Vagina (tissue), 2 donors: ENCODE measurements at places on chromosomes 1 and 21. TPM values are rescaled to one million over a fixed set of nuclear protein-coding genes. Genes with fewer than 3 reads are reported as not detected.

ANKRD65 gene
- total RNA-seq, result 3.2 TPM

OTUD3 gene
- total RNA-seq, result 4.9 TPM

NRAS gene
- total RNA-seq, result 12.8 TPM

CHTOP gene
- 67.3 TPM for total RNA-seq

UTS2 gene
- 5.4 TPM for total RNA-seq

SLC22A15 gene
- total RNA-seq, result 9.8 TPM

TMEM52 gene
- total RNA-seq, result 5.9 TPM

TMCC2 gene
- 4.9 TPM for total RNA-seq

SIK1 gene
- total RNA-seq, result 93.5 TPM

SOD1 gene
- 162 TPM for total RNA-seq

LCE4A gene
- not detected for total RNA-seq

PCAT6 gene
- not detected for total RNA-seq

DNA sequence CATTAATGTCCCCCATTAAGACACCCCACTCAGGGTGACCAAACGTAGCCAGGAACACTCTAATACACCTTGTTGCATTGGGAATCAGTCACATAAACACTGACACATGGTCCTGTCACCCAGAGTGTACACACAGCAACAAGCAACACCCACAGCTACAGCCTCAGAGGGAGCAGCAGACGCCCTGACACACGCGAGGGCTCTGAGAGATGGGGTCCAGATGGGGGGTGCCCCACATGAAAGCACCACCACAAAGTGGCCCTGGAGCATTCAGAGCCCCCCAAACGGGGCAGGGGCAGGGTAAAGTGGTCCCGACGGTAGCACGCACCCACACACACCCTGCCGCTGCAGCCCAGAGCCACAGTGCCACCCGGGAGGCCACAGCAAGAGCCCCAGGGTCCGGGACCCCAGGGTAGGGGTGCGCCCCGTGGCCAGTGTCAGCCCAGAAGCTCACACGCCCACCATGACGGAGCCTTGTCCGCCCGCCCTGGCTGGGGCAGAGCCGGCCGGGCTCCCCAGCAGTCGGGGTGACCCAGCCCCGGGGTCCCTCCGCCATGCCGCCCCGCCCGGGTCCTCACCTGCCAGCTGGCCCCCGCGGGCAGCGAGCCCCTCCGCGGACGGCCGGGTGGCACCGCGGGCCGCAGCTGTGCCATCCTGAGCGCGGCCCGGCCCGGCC lies 47.3 kb downstream of the RAP1GAP start:
- H3K4me1 ChIP-seq, result peaks cover 19% of the 10 kb centered on the region
- no peak for DNase-seq
- no peaks in the 10 kb centered on the region for H3K36me3 ChIP-seq
- H3K27me3 ChIP-seq, result no peaks in the 10 kb centered on the region
- H3K4me3 ChIP-seq, result peak overlapping the region; percentile 33

- H3K27ac ChIP-seq, result no peak overlapping the region
- H3K4me3 ChIP-seq, result no peak overlapping the region
- H3K4me1 ChIP-seq, result no peaks in the 10 kb centered on the region
- H3K27me3 ChIP-seq, result no peaks in the 10 kb centered on the region
- DNase-seq, result no peak
These were observed 237.4 kb upstream of the RAB4A start for GRCh38 chr1:229033480-229033879.

GRCh38 chr1:151680391-151680790 lies 36.2 kb downstream of the CELF3 start:
- DNase-seq, result no peak
- no peaks in the 10 kb centered on the region for H3K27me3 ChIP-seq
- H3K36me3 ChIP-seq, result no peaks in the 10 kb centered on the region
- H3K4me3 ChIP-seq, result no peak overlapping the region
- H3K4me1 ChIP-seq, result no peaks in the 10 kb centered on the region

DNA sequence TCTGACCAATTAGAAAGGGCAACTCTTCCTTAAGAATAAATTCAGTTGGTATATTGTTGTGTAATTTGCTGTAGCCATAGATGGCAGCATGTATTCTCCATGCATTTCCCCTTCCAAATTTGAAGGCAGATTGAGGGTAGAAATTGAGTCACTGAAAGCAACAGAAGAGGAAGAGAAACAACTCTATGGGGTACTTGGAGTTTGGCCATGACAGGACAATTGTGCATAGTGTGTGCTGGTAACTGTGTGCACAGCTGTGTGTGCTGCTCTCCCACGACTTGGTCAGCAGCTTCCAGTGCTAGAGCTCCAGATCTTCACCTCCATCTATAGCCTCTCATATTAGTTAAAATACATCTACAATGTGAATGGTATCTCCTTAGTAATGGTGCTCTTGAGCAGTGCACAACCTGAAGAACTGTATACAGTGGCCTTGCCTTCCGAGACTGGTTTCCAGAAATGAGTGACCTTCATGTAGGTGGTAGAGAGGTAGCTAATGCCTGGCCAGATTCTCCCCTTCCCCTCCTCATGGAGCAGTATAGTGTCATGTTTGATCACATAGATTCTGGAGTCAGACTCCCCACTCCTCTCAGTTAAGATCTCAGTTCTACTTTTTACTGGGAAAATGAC lies 882 bp upstream of the FCAMR start:
- no peaks in the 10 kb centered on the region for H3K36me3 ChIP-seq
- DNase-seq, result no peak
- no peaks in the 10 kb centered on the region for H3K4me1 ChIP-seq
- H3K4me3 ChIP-seq, result no peak overlapping the region
- H3K27me3 ChIP-seq, result no peaks in the 10 kb centered on the region

GRCh38 chr1:59018860-59019259 lies 235.0 kb upstream of the JUN start:
- H3K4me1 ChIP-seq, result peaks cover 46% of the 10 kb centered on the region
- peak overlapping the region; percentile 89 for H3K27ac ChIP-seq
- no peaks in the 10 kb centered on the region for H3K36me3 ChIP-seq
- DNase-seq, result no peak
- no peak overlapping the region for H3K4me3 ChIP-seq

DNA sequence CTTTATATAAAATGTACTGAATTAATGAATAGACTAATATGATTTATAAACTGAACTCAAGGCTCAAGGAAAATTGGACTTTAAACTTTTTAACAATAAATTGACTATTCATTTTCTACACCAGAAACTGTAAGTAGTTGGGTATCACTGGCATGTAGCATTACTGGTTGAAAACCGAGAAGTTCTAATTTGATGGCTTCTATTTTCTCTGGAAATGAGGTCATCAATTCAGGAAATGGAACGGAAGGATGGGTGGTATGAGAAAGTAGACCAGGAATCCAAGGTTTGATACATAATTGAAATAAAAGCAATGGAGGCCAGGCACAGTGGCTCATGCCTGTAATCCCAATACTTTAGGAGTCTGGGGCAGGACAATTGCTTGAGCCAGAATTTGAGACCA lies 50.4 kb downstream of the RERE start:
- no peak overlapping the region for H3K4me3 ChIP-seq
- DNase-seq, result no peak
- no peaks in the 10 kb centered on the region for H3K36me3 ChIP-seq
- no peaks in the 10 kb centered on the region for H3K27me3 ChIP-seq

- no peaks in the 10 kb centered on the region for H3K36me3 ChIP-seq
- no peak overlapping the region for H3K4me3 ChIP-seq
- H3K4me1 ChIP-seq, result no peaks in the 10 kb centered on the region
These were observed 142.4 kb upstream of the TMEM51 start for GRCh38 chr1:15011160-15011559.

DNA sequence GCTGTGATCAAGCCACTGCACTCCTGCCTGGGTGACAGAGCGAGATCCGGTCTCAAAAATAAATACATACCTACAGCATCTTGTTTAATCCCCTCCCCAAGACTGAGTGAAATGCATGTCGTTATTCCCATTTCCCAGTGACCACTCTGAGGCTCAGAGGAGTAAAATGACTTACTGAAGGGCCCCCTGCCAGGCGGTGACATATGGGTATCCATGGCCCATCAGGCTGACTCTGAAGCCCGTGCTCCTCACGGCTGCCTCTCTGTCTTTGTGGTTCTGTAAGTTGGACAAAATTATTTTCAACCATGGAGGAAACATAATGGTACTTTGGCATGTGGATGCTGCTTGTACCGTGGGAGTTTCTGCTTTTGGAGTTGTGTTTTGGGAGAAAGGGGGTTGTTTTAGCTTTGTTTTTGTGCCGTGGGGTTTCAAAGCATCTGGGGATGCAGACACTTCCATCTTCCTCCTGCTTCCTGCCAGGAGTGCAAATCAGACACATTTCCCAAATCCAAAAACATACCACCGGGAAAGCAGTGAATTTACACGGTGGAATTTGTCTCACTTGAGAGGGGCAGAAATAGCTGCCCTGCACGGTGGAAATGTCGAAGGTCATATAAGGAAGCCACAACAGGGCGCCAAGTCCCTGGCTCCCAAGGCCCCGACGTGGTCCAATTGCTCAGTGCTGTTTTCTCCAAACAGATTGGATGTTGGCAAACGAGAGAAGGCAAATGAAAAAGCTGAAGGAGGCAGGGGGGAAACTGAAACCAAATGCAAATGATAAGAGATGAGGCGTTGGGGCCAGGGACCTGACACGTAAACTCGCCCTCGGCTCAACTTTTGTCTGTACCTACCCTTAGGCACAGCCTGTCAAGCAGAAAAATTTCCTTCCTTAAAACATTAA lies 17.1 kb upstream of the PINK1 start:
- no peaks in the 10 kb centered on the region for H3K36me3 ChIP-seq
- H3K4me1 ChIP-seq, result peaks cover 17% of the 10 kb centered on the region
- H3K27me3 ChIP-seq, result no peaks in the 10 kb centered on the region
- no peak for DNase-seq
- no peak overlapping the region for H3K4me3 ChIP-seq
- H3K27ac ChIP-seq, result no peak overlapping the region

DNA sequence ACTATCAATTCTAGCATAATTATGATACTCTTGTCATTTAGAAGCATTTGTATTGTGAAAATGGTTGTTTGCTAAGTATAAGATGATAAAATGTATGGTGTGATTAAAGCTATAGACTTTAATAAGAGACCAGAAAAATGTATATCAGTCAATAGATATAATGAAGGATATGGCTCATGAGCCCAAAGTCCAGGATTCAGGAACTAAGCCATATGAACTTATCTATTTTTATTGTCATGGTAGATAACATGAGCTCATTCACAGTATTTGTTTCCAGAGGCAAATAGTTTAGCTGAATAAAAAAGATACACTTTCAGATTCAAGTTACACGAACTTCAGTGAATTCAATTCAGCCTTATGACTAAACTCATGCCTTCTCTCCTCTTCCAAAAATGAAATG lies 32.7 kb downstream of the PRDX6 start:
- no peak overlapping the region for H3K4me3 ChIP-seq
- H3K4me1 ChIP-seq, result peaks cover 5% of the 10 kb centered on the region
- H3K36me3 ChIP-seq, result no peaks in the 10 kb centered on the region

- H3K36me3 ChIP-seq, result no peaks in the 10 kb centered on the region
- no peak for DNase-seq
- no peak overlapping the region for H3K4me3 ChIP-seq
- H3K27me3 ChIP-seq, result no peaks in the 10 kb centered on the region
- H3K27ac ChIP-seq, result no peak overlapping the region
These were observed 1237.5 kb downstream of the MRPL39 start for GRCh38 chr21:24369746-24370145.

DNA sequence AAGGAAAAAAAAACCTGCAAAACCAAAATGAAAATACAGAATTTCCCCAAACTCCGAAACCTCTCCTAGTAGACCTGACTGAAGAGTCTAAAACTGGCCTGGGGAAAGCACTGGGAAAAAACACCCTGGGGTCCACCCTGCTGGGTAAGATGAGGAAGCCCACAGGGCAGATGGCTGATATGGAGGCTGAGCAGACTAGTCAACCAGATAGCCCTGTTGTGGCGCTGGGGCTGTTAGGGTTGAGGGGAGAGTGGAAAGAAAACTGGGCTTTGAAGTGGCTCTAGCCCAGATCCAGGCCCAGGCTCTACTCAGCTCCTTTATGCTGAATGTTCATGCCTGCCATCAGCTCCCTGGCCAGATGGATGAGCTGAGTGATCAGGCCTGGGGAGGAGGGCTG lies 6.8 kb upstream of the SLAMF1 start:
- no peaks in the 10 kb centered on the region for H3K27me3 ChIP-seq
- DNase-seq, result no peak
- no peaks in the 10 kb centered on the region for H3K36me3 ChIP-seq
- H3K4me3 ChIP-seq, result no peak overlapping the region
- no peaks in the 10 kb centered on the region for H3K4me1 ChIP-seq

GRCh38 chr1:182802006-182802803 lies 12.6 kb downstream of the NPL start:
- H3K4me3 ChIP-seq, result no peak overlapping the region
- no peak for DNase-seq
- H3K4me1 ChIP-seq, result peaks cover 5% of the 10 kb centered on the region
- H3K27me3 ChIP-seq, result no peaks in the 10 kb centered on the region
- H3K36me3 ChIP-seq, result peaks cover 10% of the 10 kb centered on the region

DNA sequence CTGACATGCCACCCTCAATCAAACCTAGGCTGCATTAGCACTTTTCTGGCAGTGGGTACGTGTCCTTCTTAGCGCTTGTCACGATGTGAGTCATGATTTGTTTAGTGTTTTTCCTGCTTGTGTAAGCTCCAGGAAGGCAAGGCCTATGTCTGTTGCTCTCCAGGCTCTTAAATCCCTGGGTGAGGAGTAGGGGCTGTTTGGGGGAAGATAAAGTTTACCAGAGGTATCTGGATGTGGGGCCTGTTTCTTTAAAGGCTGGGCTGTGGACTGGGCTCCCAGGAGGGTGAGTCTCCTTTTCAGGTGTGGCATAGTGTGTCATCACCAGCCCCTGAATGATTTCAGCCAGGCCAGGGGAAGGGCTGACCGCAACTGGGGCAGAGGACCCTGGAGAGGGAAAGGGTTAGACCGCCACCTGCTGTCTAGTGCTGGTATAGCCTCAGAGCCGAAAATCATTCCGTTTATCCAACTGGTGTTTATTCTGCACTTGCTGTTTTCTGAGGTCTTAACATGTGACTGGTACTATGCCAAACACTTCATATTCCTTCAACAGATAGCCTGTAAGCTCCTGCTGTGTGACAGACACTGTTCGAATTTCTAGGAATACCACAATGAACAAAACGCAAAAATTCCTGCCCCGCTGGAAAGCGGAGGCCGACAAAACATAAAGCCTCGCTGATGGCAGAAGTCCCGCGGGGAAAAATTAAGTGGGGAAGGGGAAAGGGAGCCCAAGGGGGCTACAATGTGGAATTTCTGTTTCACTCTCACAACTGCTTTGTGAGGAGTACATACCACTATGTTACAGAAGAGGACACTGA lies 9.7 kb downstream of the SERINC2 start:
- no peak overlapping the region for H3K4me3 ChIP-seq
- H3K4me1 ChIP-seq, result no peaks in the 10 kb centered on the region
- DNase-seq, result no peak
- no peak overlapping the region for H3K27ac ChIP-seq
- no peaks in the 10 kb centered on the region for H3K27me3 ChIP-seq
- no peaks in the 10 kb centered on the region for H3K36me3 ChIP-seq
